ENCODE measurements at places on chromosomes 16 and 17.

DNA sequence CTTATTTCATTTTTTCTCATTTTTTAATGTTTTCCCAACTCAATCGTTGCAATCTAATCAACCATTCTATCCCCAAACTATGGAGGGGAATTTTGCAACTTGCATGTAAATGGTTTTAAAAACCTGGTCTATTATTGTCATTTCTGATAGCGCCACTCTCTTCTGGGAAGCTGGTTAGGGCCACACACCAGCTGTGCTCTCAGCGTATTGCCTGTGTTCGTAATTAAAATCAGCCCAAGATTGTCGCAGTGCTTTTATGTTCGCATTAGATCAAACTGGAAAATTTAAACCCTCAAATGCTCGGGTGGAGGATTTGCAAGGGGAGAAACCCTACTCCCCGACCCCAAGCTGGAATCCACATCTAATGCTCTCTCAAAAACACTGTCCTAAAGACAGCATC lies 123.5 kb upstream of the CACNG5 start:
- no peak for DNase-seq

GRCh38 chr16:84423416-84423837 lies 55.1 kb downstream of the ATP2C2 start:
- DNase-seq = no peak

- DNase-seq = no peak
Observed at GRCh38 chr17:16989953-16990860, 18.3 kb upstream of the TNFRSF13B start.

DNA sequence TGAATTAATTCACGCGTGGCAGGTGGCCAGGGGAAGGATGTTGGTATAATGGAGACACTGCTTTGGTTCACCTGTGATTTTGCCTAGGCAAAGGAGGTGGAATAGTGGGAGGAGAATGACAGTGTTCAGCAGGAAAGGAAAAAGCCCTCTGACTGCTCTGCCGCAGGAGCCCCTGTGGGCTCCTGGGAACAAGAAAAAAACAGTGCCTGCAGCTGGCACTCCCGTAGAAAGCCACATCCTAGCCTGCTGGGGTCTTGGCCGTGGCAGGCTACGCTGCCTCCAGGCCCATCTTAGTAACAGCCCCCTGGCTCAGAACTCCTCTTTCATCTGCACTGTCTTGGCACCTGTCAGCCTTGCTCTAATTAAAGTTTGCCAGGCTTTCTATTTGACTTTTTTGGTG lies 20.6 kb downstream of the ADORA2B start:
- no peak for DNase-seq

DNA sequence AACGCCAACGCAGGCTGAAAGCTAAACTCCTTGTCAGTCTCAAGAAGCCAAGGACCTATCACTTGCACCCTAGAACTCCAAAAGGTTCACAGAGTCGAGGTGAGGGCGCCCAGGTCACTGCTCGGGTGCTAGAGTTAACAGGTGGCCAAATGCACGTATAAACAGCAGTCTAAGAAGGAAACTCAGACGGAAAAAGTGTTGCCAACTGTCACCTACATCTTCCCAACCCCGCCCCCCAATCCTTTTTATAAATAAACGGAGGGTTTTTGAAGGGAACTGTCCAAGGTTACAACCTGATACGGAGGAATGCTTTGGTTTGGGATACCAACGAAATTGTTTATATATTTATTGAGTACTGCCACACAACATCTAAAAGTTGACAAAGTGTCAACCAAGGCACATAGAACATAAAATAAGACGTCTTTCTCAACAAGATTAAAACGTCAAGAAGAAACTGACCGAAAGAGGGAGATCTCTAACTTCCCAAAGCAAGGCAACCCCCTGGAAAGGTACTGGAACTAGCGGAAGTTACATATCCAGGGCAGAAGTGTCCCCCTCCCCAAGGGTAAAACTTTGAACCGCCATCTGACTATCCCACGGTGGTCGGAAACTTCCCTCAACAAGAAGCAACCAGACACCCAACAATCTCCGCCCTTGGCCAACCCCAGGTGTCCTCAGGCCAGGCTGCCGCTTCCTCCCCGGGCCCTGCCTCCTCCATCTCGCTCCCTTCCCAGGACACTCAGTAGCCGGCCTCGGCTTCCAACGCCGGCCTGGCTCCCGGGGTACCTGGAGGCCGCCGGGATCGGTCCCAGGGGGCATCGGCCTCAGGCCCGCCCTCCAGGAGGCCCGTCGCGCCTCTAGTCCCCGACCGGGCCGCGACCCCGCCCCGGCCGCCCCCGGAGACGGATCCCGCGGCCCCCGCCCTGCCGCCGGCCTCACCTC lies 982 bp downstream of the SPAG9 start:
- DNase-seq = no peak

GRCh38 chr17:78647032-78647431 lies 69.8 kb upstream of the DNAH17 start:
- no peak for DNase-seq

DNA sequence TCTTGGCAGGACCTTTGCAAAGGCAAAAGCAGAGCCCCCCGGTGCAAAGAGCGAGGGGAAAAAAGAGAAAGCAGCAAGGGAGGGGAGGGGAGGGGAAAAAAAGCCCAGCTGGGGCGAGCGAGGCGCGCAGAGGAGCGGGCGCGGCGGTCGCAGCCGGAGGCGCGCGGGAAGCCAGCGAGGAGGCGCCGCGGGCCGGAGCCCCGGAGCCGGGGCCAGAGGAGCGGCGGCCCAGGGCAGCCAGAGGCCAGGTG lies 129 bp downstream of the IRX5 start:
- no peak for DNase-seq

- DNase-seq = no peak
Observed at GRCh38 chr17:57113011-57113410, 28.0 kb downstream of the AKAP1 start.

DNA sequence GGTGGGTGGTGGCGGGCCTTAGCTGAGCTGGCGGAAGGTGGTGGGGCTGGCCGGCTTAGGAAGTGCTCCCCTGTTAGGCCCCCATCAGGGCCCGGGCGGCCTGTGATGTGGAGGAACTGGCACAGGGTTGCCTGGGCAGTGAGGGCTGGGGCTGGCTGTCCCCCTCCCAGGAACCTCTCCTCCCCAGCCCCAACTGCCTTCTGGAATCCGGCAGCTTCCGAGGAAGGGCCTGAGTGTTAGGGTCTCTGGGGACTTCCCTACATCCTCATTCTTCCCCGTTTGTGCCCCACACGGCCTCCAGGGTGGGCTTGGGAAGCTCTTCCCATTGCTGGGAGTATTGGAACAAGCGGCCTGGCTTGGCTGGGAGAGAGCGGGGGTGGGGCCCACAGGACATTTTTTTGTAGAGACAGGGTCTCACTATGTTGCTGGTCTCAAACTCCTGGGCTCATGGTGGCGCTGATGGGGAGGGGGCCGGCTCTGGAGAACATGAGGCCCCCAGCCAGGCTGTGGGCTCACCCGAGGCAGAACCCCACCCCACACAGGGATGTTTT lies 89.9 kb upstream of the CIBAR2 start:
- DNase-seq = no peak

DNA sequence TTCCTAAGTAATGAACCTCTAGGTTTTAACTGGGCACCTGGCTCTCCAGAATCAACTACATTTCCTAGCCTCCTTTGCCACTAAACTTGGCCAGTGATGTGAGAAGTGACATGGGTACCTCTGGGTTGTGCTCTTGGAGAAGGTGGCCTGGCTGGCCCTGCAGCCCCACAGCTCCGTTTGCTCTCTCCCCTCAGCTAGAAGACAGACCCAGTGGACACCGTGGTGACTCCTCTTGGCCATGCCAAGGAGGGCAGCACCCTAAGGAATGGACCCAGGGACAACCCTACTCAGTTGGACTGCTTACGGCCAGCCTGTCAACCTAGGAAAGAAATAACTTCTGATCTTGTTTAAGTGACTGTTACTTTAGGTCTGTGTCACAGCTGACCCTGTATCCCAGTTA lies 151.4 kb downstream of the TMEM132E start:
- DNase-seq = no peak

- no peak for DNase-seq
Observed at GRCh38 chr16:89491238-89491869, 993 bp upstream of the ANKRD11 start.

DNA sequence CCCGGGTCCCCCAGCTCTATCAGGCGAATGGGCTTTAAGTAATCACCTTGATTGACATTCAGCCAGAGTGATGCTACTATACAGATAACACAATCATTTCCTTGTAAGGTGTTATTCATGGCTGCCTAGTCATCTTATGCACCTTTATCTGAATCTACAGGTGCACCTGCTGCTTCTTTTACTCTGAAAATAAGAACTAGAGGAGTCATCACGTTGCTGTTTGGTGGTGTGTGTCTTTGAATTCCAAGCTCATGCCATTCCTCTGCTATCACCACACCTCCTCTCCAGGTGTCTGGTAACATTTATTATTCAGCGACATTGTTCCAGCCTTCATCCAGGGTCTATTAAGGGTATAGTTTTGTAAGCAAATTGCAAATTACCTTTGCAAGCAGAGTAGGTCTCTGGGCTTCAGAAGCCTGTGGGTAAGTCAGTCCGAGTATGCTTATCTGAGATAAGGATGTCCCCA lies 51.9 kb downstream of the NOS2 start:
- DNase-seq = no peak

DNA sequence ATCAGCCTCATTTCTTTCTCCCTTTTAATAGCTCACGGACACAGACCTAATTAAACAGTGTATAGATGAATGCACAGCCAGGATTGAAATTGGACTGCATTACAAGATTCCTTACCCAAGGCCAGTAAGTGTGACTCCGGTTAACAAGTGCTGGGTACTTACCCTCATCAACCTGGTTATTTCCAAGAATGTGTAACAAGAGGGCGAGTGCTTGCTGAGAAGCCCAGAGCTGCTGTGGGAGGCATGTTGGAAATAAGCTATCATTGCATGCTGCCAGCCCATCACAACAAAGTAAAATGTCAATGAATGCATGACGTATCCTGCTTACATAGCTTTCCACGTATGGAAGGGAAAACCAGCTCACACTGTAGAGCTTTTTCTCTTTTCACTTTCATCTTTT lies 19.5 kb downstream of the LYRM1 start:
- DNase-seq = no peak

DNA sequence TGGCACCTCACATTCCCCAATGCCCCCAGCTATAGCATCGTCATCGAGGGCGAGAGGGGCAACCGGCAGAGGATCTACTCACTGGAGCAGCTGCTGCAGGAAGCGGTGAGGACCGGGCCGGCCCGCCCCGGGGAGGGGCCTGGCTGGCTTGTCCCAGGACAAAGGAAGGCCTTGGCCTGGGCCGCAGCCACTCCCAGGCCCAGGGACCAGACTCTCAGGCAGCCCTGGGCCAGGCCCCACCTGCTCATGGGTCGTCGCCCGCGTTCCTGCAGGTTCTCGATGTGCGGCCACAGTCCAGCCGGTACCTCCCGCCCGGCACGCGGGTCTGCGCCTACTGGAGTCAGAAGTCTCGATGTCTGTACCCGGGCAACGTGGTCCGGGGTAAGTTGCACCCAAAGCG lies 53.4 kb downstream of the ACTG1 start:
- DNase-seq = no peak

- DNase-seq = no peak
Observed at GRCh38 chr17:10439816-10440215, 18.1 kb upstream of the MYH8 start.

- DNase-seq = no peak
Observed at GRCh38 chr17:38967290-38967738, at the start of gene FBXO47. Gene FBXO47 (minus strand): TSS chr17:38967403. CDS start chr17:38963025, 4,378 bp downstream.

- no peak for DNase-seq
Observed at GRCh38 chr17:80803451-80804428, 187.9 kb upstream of the CHMP6 start.

DNA sequence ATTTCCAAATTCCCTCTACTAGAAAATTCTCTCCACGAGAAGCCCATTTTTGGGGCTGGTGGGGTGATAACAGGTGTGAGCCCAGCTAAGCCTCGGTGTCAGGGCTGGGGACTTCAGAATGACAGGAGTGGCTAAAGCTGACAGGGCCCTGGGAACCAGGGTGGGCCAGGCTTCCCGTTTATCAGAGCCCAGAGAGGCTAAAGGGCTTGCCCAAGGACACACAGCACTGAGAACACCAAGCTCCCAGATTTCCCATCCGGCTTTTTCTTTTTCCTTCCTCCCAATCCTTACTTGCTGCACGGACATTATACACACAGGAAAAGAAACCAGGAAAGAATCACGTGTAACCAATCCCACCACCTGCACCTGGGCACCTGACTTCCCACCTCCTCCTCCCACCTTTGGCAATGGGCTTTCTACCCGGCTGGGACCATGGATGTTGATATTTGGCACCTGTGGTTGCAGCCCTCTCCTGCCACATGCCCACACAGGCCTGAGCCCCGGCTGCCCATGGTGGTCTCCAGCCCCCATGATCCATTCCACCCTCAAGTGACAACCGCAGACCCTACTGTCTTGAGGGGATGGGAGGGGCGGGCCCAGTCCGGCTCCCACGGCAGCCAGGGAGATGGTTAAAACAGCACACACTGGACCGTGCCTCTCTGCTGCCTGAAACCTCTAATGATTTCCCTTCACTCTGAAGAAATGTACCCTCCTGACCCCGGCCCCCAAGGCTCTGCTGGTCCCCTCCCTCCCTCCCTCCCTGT lies 78.9 kb downstream of the ENGASE start:
- DNase-seq = no peak

- DNase-seq = no peak
Observed at GRCh38 chr17:61555127-61555566, 35.9 kb downstream of the NACA2 start.

- DNase-seq = no peak
Observed at GRCh38 chr16:72302332-72302731, 130.4 kb upstream of the PMFBP1 start.

GRCh38 chr17:78151514-78152008 lies 5.4 kb downstream of the C17orf99 start:
- DNase-seq = no peak

DNA sequence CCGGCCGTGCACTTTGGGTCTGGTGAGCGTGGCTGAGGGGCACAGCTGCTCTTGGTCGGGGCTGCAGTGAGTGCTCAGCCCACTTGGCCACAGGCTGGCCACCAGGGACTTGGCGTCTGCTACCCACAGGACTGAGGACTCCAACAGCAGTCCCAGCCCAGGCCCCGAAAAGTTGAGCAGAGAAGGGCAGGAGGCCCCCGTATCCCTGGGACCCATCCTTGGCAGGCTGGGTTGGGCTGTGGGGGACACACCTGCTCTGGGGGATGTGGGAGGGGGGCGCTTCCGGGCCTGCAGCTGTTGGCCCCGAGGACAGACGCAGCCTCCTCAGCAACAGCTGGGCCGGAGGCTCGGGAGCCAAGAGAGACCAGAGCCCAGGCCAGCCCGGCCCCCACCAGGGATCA lies 19.4 kb upstream of the SSTR5 start:
- DNase-seq = no peak

All from cortex of kidney (tissue), 1 donor.